ENCODE measurements at places on chromosomes 3 and 15. TPM values are rescaled to one million over a fixed set of nuclear protein-coding genes. Genes with fewer than 3 reads are reported as not detected.

CCDC191 gene
- total RNA-seq: 0.68 TPM

DNA sequence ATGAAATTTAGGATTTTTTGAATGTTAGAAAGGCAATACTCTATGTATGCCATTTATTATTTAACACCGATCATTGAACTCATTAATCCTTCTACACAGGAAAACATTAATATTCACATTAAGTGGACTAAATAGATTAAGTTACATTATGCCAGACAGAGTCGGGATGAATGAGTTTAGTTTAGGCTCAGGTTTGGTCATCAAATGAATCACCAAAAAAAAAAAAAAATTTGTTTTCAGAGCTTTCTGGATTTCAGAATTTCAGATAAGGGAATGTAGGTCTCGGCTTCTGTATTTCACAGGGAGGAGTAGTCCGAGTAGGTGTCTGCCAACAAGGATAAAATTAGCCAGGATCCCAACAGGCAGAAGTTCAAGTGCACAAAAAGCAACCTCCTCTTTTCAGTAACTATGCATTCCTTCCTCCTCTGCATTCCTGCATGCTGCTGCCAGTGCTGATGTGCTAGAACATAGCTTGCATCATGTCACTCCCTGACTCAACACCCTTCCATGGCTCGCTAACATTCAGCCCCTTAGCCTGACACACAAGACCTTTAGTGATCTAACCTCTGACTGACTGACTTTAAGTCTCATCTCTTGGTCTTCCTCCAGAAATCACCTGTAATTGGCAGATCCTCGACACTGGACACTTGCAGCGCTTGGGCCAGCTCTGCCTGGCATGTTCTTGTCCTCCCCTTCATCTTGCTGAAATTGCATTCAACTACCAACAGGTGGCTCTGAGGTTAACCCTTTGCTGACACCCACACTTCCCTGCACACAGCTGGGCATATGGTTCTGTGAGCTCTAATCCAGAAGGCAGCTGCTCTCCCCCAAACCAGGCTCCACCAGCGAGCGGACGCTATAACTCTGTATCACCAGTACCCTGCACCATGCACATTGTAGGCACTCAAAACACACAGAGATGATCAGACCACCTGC is 145.4 kb upstream of the PROK2 start:
- peaks cover 6% of the 10 kb centered on the region for H3K4me1 ChIP-seq
- H3K27me3 ChIP-seq: peaks cover 8% of the 10 kb centered on the region
- no peak overlapping the region for H3K27ac ChIP-seq

AGTR1 gene
- not detected for total RNA-seq

DNA sequence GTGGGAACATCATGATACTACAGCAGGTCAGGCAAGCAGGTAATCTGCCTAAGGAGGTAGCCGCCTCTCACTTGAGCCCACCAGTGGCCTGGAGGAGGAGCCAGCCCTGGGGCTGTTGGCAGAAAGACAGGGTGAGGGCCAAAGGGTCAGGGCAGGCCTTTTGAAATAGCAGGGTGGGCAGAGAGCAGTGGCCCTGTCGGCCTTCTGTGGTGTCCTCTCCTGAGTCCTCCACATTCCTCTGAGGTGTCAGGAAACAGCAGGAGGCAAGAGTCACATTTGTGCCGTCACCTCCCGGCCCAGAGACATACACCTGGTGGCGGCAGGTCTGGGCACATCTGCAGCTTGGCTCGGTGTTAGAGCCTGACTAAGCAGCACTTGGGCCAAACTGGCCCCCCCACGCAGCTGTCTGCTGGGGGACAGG is 3.9 kb upstream of the BNC1 start:
- peaks cover 48% of the 10 kb centered on the region for H3K27me3 ChIP-seq
- no peaks in the 10 kb centered on the region for H3K36me3 ChIP-seq
- no peak for DNase-seq
- H3K27ac ChIP-seq: no peak overlapping the region

- H3K36me3 ChIP-seq: no peaks in the 10 kb centered on the region
- H3K27ac ChIP-seq: peak overlapping the region; percentile 39
- H3K27me3 ChIP-seq: no peaks in the 10 kb centered on the region
- DNase-seq: no peak
- no peak overlapping the region for H3K4me3 ChIP-seq
These were observed 23.8 kb downstream of the STIMATE start for GRCh38 chr3:52873433-52874159.

- no peak overlapping the region for H3K4me3 ChIP-seq
- no peak for DNase-seq
- no peak overlapping the region for H3K27ac ChIP-seq
These were observed 235.3 kb downstream of the C3orf38 start for GRCh38 chr3:88385090-88385489.

LRRN1 gene
- total RNA-seq: not detected

CNTN4 gene
- not detected for total RNA-seq

GRCh38 chr15:65857718-65858402 is 11.4 kb upstream of the RAB11A start:
- peaks cover 8% of the 10 kb centered on the region for H3K27me3 ChIP-seq
- no peak for DNase-seq
- peaks cover 10% of the 10 kb centered on the region for H3K4me1 ChIP-seq
- H3K27ac ChIP-seq: no peak overlapping the region
- H3K4me3 ChIP-seq: no peak overlapping the region
- H3K36me3 ChIP-seq: no peaks in the 10 kb centered on the region

- no peak overlapping the region for H3K4me3 ChIP-seq
- H3K4me1 ChIP-seq: peaks cover 53% of the 10 kb centered on the region
- no peaks in the 10 kb centered on the region for H3K27me3 ChIP-seq
- DNase-seq: no peak
These were observed 399.6 kb upstream of the TBL1XR1 start for GRCh38 chr3:177596816-177597271.

AP4E1 gene
- 16.7 TPM for total RNA-seq

UROC1 gene
- not detected for total RNA-seq

DNA sequence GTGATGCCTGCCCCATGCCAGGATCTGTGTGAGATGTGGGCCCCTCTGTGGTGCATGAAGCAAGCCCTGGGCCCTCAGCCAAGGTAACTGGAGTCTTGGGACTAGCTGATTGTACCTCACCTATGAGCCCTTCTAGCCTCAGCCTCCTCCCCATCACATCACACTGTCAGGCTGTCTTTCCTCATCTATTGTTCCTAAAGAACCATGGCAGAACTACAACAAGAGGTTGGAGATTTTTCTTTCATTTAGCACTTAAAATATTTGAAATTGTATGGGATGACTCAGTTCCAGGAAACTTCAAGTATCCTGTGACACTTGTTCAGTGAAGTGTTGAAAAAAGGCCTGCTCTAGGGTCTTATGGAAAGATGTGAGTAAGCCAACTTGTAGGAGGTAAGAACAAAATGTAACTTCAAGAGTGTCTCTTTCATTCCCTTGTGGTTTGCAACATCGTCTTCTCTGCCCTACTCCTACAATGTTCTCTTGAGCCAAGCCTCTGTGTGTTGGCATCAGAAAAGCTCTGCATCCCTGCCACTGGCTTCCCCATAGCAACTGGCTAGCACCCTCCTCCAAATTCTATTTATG is 58.7 kb upstream of the TIPARP start:
- H3K4me1 ChIP-seq: peaks cover 27% of the 10 kb centered on the region
- no peak overlapping the region for H3K4me3 ChIP-seq
- H3K27ac ChIP-seq: peak overlapping the region; percentile 40

LMAN1L gene
- total RNA-seq: 0.32 TPM

SLC22A13 gene
- 0.78 TPM for total RNA-seq

DPPA4 gene
- total RNA-seq: not detected

DNA sequence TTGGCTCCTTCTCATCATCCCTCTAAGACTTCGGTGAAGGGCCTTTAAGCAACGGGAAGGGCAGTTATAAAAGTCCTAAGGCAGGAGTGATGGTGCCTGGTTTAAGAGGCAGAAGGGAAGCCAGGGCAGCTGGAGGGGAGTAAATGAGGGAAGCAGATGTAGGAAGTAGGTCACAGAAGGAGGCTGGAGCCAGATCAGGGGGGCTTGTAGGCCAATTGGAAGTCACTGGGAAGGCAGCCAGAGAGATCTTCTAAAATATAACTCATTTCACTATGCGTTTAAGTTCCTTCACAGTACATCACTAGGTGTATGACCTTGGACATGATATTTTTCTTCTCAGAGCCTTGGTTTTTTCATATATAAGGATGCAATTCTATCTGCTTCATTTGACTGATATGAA is 94.7 kb downstream of the MYH15 start:
- H3K36me3 ChIP-seq: no peaks in the 10 kb centered on the region
- H3K27ac ChIP-seq: no peak overlapping the region
- DNase-seq: no peak
- H3K27me3 ChIP-seq: peaks cover 10% of the 10 kb centered on the region
- no peak overlapping the region for H3K4me3 ChIP-seq

- DNase-seq: no peak
- no peaks in the 10 kb centered on the region for H3K4me1 ChIP-seq
- no peak overlapping the region for H3K4me3 ChIP-seq
These were observed 958.7 kb downstream of the AGBL1 start for GRCh38 chr15:87038404-87038803.

- peaks cover 3% of the 10 kb centered on the region for H3K4me1 ChIP-seq
- no peak overlapping the region for H3K27ac ChIP-seq
- no peak overlapping the region for H3K4me3 ChIP-seq
- no peak for DNase-seq
- H3K27me3 ChIP-seq: peaks cover 50% of the 10 kb centered on the region
These were observed 253.3 kb downstream of the TJP1 start for GRCh38 chr15:29568840-29569532.

GRCh38 chr15:82124331-82125263 is 78.8 kb upstream of the MEX3B start:
- DNase-seq: no peak
- no peaks in the 10 kb centered on the region for H3K27me3 ChIP-seq
- H3K36me3 ChIP-seq: peaks cover 2% of the 10 kb centered on the region
- peaks cover 8% of the 10 kb centered on the region for H3K4me1 ChIP-seq

DNA sequence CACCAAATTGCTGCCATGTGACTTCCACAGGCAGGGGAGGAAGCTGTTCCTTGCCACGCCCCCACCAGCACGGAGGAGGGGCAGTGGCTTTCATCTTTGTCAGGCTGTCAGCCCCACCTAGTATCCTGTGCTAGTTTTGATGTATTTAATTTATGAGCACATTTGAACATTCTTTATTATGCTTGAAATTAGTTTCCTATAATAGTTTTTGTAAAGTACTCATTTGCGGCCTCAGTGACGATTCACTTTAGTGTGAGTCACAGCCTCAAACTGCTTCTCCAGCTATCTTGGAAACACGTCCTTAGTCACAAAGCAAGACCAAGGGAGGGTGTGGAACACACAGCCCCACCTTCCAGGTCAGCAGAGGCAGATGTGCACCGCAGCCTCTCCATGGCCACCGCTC is 239.9 kb upstream of the ATP10A start:
- H3K4me3 ChIP-seq: no peak overlapping the region
- no peak for DNase-seq
- no peak overlapping the region for H3K27ac ChIP-seq
- peaks cover 4% of the 10 kb centered on the region for H3K4me1 ChIP-seq
